ENCODE measurements at places on chromosomes 6 and 20.

- no peak for DNase-seq
Measured at GRCh38 chr6:167148021-167148420, 9.8 kb downstream of the GPR31 start.

GRCh38 chr20:45857882-45858216 lies 435 bp downstream of the ZSWIM3 start:
- DNase-seq: peak; percentile 64

DNA sequence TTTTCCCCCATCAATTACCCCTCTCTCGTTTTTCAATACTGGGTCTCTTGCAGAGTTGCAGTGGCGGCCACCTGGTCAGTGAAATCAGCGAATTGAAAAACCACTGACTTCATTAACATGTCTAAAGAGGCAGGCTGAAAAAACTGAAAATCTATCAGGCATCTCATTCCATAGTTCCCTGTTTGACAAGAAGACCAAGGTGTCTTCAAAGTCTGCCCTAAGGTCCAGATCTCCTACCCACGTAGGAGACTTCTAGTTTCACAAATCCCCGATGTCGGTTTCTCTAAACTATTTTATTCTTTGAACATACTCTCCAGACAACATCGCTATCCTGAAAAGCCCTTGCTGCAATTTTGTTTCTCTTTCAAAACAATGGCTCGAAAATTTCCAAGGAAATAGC lies 796 bp upstream of the TUBB start:
- no peak for DNase-seq

- no peak for DNase-seq
Measured at GRCh38 chr6:13338038-13338437, 9.7 kb upstream of the TBC1D7 start.

- no peak for DNase-seq
Measured at GRCh38 chr6:107698146-107698545, 126.0 kb downstream of the SCML4 start.

DNA sequence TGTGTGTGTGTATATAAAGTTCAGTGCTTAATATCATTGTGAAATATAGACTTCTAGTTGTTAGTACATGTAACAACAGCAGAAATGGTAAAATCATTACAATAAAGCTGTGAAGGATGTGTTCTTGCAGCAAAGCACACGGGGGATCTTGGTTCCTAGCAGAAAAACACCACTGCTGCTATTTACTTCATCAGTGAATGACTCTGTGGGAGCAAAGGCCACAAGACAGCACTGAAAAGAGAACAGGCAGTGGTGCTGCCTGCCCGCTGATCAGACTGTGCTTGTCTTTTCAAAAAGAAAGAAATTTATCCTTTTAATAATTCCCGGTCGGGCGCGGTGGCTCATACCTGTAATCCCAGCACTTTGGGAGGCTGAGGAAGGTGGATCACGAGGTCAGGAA lies 689.9 kb upstream of the CITED2 start:
- peak; percentile 36 for DNase-seq

DNA sequence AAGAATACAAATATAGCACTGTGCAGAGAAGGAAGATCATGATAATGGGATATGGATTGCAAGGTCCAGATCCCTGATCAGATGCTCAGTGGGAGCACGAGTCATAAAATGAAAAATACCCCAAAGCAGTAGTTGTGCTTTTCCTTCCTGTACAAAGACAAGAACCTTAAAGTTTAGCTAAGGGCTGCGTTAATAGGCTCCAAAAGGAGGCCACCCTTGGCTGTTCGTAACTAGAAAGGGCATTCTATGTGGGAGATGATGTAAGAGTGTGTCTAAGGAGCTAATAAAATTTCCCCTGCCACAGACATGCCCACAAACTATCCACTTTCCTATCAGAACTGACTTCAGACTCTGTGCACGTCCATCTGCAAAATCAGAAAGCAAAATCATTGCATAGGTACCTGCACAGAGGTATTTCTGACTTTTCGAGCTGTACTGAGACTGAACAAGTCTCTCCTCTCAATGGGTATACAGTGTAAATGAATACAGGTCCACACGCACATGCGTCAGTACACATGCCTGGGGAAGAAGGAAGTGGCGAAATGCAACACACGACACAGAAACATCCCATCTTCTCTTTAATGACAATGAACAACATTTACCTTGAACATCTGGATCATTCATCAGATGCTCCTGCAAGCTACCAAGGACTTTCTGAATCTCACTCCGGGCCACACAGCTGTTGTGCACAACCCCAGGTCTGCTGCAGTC lies 16.9 kb upstream of the ANKRD60 start:
- DNase-seq: no peak

DNA sequence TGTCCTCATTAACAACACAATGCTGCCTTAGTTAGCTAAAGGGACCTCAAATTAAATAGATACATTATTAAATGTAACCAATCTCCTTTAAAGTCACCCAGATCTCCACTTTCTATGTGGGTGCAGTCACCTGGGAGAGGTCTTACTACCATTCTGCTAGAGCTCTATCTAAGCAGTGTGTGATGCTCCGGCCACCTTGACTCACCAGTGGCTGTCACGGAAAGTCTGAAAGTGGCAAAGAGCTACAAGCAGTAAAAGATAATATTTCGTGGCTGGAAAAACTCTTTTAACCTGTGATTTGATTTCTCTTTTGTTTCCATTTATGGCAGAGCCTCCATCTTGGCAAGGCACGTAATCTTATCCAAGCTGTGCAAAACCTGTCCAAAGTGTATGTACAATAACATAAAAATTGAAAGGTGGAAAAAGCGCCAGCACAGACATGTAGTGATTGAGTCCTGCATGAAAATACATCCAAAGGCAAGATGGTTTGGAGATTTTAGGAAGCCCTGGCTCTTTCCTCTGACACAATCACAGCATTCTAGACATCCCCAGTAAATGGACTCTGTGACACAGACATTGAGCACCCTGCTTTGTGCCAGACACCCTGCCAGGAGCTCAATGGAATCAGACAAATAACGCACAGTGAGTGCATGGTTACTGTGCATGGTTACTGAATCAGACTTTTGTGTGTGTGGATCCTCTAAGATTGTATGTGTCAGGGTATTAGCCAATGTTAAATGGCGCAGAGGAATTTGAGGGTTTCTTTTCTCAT lies 116.6 kb downstream of the ADAT2 start:
- DNase-seq: no peak

DNA sequence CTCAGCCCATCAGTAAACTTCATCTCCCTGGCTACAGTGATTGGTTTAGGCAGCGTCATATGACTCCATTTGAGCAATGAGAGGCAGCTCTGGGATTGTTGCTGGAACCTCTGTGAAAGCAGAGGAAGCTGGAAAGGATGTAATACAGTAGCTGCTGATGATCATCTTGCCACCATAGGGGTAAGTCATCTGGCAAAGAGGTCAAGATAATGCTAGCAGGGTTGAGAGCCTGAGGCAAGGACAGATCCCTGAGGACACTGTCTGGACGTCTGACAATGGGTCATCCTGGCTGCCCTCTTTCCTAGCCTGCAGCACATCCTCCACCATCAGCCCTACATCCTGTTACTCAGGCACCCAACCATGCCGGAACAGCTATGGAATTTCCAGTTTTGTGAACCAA lies 25.5 kb upstream of the FKBP1A start:
- DNase-seq: no peak

GRCh38 chr20:17584689-17585088 lies 14.8 kb downstream of the DSTN start:
- no peak for DNase-seq

DNA sequence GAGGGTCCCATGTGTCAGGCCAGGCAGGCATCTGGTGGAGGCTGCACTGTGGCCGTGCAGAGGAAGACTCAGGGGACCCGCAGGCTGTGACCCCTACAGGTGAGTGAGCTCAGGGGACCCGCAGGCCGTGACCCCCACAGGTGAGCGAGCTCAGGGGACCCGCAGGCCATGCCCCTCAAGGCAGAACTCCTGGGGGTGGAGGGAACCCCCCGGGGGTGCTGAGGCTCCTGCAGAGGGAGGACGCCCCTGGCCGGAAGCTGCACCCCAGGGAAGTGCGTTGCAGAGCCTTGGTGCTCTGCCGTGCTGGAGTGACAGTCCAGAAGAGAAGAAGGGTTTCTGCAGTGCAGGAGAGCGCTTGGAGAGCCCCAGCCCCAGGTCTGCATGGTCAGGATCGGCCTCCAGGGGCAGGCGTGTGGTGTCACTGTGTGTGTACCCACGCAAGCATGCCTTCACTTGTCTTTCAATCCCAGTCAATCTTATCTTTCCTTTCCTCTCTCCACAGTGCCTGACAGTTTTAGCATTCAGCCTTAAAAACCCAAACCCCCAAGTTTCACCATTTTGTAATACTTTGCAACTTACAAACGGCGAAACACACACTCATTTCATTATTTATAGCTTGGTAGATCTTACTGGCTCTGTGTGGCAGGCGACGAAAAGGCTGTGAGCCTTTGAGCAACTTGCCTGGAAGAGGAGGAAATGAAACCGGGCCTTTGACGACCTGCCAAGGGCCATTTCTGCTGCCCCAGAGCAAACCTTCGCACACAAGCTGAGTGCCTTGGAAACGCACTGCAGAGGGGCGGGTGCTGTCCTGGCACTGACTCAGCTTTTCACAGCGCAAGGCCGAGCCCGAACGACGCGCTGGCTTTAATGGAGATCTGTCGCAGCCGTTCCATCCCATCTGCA lies 101.4 kb upstream of the AGPAT4 start:
- peak; percentile 26 for DNase-seq

DNA sequence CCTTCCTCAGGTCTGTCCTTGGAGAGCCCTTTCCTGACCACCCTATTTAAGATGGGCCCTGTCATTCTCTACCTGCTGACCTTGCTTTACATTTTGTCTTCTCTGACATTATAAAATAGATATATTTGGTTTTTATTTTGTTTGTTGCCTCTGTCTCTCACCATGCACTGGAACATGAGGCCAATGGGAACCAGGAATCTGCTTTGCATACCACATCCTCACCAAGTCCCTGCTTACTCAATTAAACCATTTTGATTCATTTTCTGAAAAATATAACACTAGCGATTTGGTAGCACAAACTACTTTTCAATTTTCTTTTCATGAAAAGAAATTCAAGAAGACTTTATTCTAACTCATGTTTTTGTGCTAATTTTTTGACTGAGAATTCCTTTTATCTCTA lies 32.8 kb upstream of the POPDC3 start:
- no peak for DNase-seq

GRCh38 chr20:51362254-51362653 lies 180.3 kb downstream of the NFATC2 start:
- no peak for DNase-seq

DNA sequence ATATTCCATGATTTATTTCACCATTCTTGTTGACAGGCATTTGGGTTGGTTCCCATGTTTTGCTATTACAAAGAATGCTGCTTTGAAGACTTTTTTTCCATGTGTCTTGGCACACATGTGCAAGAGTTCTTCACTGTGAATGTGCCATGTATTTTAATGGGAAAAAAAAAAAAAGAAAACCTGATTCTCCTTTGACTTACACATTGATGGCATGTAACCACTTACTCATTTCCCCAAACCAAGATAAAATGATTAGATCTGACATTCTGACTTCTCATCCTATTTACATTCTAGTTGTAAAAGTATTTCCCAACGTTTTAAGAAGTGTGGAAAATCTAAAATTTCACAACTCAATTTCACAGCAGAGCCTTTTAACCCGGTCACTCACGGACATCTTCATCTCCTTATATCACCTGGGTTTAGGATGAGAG lies 4.4 kb downstream of the CAP2 start:
- no peak for DNase-seq

- peak; percentile 23 for DNase-seq
Measured at GRCh38 chr6:56292505-56293181, 45.3 kb upstream of the COL21A1 start.

DNA sequence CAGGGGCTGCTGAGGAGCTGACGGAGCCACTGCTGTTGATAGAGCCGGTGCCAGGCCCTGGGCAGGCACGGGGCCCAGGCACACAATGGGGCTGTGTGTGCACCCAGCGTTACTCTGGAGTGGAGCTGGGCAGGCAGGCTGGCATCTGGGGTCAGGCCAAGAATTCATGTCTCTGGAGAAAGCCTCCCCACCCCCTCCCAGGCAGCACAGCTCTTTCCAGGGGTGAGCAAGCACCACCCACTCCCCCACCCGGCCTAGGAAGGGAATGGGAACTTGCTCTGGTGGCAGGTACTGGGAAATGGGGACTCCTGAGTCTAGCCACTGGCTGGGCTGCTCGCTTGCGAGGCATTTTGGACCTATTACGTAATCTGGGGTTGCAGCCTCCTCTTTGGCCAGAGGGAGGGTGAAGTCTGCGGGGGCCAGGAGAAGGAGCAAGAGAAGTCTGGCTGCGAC lies 22.7 kb downstream of the TFEB start:
- DNase-seq: no peak

GRCh38 chr6:16334671-16335070 lies 96.3 kb downstream of the GMPR start:
- DNase-seq: no peak

DNA sequence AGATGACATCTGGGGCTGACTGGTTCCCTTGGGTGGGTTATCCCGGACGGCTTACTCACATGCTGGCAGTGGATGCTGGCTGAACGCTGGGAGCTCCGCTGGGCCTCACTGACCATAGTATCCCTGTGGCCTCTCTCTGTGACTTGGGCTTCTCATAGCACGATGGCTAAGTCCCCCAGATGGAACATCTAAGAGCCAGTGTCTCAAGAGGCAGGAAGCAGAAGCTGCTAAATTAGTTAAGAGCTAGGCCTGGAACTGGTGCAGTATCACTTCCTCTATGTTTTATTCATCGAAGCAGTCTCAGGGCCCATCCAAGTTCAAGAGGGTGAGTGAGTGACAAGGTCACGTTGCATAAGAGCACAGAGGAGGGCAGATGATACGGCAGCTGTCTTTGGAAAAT lies 116.5 kb upstream of the LAMP5 start:
- DNase-seq: no peak

GRCh38 chr6:132931936-132932514 lies 117.7 kb downstream of the RPS12 start:
- DNase-seq: peak; percentile 60

DNA sequence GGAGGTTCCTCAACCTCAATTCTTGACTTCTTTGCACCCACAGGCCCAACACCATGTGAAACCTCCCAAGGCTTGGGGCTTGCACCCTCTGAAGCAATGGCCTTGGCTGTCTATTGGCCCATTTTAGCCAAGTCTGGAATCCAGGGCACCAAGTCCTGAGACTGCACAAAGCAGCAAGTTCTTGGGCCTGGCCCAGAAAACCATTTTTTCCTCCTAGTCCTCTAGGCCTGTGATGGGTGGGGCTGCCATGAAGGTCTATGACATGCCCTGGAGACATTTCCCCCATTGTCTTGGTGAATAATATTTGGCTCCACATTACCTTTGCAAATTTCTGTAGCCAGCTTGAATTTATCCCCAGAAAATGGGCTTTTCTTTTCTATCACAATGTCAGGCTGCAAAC lies 849.6 kb upstream of the MANEA start:
- DNase-seq: no peak

DNA sequence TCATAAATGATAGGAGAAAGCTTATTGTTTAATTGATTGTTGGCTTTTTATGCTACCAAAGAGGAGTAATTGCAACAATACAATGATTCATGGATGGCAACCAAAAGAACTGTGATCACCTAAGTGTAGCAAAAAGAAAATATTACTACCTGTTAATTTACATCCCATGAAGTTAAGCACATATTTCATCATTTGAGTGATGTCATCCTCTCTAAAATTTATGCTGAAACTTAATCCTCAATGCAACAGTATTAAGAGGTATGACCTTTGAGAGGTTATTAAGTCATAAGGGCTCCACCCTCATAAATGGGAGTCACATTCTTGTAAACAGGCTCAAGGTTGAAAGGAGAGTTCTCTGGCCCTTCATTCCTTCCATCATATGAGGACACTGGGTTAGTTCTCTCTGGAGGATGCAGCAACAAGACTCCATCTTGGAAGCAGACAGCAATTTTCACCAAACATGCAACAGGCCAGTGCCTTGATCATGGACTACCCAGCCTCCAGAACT lies 190.6 kb upstream of the GRIK2 start:
- no peak for DNase-seq

Measured in HuH-7 (cell line).